Myocyte (in vitro differentiated cells): ENCODE measurements at places on chromosomes 13 and 19.

DNA sequence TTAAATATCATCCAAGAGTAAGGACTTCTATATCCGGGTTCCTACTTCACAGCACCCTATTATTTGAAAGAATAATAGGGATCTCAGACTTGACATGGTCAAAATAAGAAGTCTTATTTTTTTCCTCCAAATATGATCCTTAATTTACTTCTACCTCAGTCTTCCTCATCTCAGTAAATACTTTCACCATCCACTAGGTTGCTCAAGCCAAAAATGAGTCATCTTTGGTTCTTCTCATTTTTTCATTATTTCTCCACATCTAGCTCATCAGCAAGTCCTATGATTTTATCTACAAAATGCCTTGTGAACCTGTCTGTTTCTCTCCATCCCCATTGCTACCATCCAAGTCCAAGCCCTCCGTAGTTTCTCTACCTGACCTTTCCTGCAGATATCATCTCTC lies 121.9 kb upstream of the GJB6 start:
- no peak for DNase-seq

GRCh38 chr13:39037410-39037879 lies 444 bp downstream of the PROSER1 start:
- DNase-seq, result no peak

DNA sequence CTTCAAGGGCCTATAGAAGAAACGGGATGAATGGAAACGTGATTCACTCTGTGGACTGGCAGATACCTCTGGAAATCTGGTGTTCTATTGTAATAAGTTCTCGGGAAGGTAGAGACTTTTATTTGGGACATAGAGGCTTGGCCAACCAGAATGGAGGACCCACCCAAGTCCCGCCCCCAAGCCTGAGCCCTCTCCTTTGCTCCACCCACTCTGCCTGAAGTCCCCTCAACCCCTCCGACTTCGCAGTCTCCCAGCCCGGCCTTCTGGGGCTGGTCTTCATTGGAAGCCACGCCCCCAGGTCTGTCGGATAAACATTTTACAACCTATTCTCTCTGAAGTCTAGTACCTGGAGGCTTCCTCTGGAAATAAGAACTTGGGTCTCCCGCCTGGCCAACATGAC lies 16.9 kb downstream of the FBXL12 start:
- no peak for DNase-seq

DNA sequence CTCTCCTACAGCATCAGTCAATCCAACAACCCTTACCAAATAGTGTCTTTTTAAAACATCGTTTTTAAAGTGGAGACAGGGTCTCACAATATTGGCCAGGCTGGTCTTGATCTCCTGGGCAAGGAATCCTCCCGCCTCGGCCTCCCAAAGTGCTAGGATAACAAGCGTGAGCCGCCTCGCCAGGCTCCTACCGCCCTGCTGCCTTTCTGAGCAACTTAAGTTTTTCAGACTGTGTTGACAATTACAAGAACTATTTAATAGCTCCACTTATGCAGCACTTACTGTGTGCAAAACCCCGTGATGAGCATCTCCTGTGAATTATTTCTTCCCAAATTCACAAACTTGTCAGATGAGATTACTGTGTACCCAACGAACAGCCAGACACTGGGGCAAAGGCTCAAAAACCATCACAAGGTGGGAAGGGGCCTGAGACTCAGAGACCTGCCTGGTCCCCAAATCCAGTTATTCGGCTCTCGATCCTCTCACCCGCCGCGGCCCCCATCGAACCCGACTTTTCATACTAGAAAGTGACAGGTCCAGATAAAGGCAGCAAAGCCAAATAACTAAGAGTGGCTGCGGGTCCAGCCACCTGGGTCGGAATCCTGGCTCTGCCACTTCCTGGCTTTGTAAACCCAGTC lies 581 bp downstream of the RPL18 start:
- no peak for DNase-seq

DNA sequence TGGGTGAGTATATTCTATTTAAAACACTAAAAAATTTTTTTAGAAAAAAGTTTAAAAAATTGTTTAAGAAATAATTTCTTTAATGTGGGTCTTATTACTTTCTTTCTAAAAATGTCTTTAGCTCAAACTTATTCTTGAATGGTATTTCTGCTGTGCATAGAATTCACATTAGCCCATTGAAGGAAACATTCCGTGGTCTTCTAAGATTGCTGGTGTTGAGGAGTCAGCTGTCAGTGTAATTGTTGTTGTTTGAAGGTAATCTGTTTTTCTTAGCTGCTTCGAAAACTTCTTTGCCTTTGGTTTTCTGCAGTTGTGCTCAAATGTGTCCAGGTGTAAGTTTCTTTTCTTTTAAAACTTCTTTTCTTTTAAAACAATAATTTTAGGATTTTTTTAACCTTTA lies 85.4 kb upstream of the KLF12 start:
- peak; percentile 53 for DNase-seq

DNA sequence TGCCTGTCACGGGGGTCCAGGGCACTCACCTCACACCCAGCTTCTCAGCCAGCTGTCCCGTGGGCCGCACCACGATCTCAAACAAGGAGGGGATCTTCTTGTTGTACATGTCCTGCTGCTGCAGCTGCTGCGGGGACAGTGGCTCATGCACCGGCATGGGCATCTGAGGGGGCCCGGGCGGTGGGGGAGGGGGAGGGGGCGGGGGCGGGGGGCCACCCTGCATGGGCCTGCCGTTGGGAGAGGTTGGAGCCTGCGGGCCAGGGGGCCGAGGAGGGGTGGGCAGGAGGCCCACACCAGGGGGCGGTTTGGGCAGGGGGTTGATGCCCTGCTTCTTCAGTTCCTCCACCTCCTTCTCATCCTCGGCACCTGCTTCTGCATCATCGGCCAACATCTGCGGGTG lies 23.9 kb upstream of the TMEM160 start:
- DNase-seq, result no peak

DNA sequence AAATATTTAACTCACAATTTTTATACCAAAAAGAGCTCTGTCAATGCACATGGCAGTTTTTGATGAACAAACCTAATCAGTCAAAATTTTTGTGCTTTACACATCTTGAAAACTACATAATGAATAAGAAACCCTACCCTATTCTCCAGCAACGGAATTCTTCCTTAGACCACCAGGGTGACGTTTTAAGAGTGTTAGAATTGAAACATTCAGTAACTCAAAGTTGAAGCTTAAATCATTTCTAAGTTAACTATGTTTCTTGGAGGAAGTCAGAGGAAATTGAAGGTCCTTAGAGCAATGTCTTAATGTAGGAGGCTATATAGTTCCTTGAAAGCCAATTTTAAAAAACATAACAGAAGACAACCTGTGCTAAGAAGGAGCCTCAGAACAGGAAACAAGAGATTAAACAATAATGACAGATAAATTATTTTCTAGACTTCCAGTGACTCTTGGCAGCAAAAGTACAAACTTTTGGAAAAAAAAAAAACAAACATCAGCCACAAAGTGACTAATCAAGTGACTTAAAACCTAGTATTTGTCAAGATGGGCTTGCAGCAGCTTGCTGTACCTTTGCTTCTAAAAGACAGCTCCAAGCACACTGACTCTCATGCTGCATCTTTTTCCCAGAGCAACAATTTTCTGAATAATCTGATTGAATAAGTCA lies 6.2 kb downstream of the SPRY2 start:
- no peak for DNase-seq

DNA sequence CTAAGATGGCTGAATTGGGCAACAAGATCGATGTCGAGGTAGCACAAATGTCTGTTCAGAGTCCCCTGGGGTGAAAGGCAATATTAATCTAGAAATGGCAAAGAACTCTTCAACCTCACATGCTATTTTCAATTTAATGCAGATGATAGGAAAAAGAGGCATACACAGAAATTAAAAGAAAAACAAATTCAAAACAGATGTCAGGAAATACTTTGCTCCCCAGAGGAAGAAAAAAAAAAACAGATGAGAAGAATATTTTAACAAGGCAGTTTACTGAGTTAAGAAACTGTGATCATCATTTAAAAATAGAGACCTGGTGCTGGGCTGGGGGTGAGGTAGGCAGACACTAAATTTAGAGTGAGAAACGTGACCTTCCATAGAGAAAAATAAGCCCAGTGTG lies 421.9 kb upstream of the ARGLU1 start:
- DNase-seq, result no peak

- DNase-seq, result no peak
These were observed 4.2 kb downstream of the ADGRE3 start for GRCh38 chr19:14670408-14670807.

DNA sequence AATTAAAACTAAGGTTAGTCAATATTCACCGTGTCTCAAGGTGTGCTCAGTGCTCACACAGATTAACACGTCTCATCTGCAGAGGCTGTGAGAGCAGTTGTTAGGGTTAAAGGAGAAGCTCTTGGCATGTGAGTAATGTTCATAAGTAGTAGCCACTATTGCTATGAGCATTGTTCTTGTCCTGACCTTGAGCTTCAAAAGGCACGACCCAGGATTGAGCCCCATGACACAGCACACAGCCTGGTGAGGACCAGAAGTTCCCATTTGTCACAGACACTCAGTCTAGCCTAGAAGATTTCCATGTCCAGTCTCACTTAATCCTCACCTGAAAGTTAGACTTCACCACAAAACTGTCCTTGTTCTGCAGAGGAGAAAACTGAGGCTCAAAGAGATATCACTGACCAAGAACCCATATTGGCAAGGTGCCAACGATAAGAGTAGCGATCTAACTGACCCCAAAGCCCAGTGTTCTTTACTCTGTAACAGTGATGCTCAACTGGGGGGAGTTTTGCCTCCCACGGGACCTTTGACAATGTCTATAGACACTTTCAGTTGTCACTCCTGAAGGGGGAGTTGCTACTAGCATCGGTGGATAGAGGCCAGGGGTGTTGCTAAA lies 26.0 kb downstream of the FPR3 start:
- DNase-seq, result no peak

- DNase-seq, result no peak
These were observed 202.0 kb downstream of the KATNAL1 start for GRCh38 chr13:30105381-30105780.

- DNase-seq, result peak; percentile 84
These were observed 51.5 kb downstream of the INSR start for GRCh38 chr19:7242601-7243258.

DNA sequence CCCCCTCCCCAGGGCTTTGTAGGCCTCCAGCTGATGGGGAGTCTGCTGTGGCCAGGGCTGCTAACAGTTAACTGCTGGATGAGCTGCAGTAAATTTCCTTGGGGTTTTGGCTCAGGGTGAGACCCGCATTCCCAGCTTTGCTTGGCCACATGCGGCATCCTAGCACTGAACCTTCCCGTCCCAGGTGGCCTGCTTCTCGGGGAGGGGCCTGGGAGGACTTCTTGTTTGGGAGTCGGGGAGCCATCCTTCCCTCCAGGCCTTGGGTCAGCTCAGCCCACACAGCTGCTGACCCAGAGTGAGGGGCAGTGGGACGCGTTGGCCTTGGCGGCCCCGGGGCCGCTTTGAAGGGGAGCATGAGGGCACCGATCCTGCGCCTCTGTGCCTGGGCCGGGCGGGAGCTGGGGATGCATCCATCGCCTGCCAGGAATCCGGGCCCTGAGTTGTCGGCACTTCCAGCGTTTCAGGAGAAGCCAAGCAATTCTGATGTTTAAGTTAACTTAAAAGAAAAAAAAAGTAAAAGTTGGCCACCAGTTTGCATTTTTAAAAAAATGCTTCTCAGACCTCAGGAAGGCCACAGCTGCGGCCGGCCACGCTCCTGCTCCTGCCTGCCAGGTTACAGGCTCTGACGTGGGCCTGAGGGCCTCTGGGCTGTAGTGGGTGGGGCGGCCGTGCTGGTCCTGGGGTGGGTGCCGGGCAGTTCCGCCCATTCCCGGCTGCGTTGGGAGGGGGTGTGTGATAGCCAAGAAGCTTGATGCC lies 27.7 kb downstream of the CRTC1 start:
- no peak for DNase-seq

GRCh38 chr19:676339-677105 lies at the start of gene FSTL3:
FSTL3 (plus strand) TSS chr19:676392; CDS start chr19:676424, 32 bp downstream.
- DNase-seq, result peak; percentile 37

- peak; percentile 8 for DNase-seq
These were observed at the start of gene GPR12 for GRCh38 chr13:26759907-26760831. GPR12 (minus strand) TSS chr13:26760786; CDS start chr13:26759827, 959 bp downstream.

DNA sequence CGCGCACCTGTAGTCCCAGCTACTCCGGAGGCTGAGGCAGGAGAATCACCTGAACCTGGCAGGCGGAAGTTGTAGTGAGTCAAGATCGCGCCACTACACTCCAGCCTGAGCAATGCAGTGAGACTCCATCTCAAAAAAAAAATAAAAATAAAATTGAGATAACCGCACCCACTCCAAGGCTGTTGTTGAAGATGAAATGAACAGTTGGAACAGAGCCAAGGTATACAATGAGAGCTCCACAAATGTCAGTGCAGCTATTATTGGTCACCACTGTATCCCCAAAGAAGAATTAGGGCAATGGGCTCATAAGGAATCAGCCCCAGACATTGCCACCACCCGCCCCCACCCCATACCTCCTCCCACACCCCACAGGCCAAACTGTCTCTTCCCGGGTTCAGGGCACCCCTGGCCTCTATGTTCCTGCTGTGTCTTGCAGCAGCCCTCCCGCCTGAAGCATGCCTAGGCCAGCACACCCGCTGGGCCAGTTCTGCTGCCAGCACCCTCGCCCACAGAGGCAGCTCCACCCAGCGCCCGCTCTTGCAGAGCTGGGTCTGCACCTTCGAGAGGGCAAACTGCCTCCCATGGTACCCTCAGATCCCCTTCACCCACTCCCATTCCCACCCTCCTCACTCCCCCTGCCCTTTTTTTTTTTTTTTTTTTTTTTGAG lies 3.5 kb upstream of the S1PR5 start:
- no peak for DNase-seq

- DNase-seq, result peak; percentile 76
These were observed at the start of the genes COL4A1 and COL4A2 for GRCh38 chr13:110306960-110307766. COL4A1 (minus strand) TSS chr13:110307157; CDS start chr13:110307027, 130 bp downstream. COL4A2 (plus strand) TSS chr13:110307284; CDS start chr13:110307904, 620 bp downstream.

- DNase-seq, result no peak
These were observed 54.9 kb upstream of the PCDH8 start for GRCh38 chr13:52903320-52903719.

DNA sequence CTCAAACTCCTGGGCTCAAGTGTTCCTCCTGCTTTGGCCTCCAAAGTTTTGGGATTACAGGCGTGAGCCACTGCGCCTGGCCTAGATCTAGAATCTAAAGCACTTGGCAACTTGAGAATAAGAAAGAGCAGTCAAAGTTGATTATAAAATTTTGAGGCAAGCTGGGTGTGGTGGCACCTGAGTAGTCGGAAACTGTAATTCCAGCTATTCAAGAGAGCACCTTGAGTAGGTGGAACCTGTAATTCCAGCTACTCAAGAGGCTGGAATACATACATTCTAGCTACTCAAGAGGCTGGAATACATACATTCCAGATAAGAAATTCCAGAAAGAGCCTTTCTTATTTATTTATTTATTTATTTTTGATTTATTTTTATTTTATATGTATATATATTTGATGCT lies 8.3 kb upstream of the NAA16 start:
- no peak for DNase-seq
